ENCODE measurements at places on chromosomes 2 and 18.

- DNase-seq: no peak
Observed at GRCh38 chr2:15040429-15041084, 408.0 kb downstream of the LRATD1 start.

- DNase-seq: no peak
Observed at GRCh38 chr2:188327518-188328213, 36.0 kb downstream of the GULP1 start.

DNA sequence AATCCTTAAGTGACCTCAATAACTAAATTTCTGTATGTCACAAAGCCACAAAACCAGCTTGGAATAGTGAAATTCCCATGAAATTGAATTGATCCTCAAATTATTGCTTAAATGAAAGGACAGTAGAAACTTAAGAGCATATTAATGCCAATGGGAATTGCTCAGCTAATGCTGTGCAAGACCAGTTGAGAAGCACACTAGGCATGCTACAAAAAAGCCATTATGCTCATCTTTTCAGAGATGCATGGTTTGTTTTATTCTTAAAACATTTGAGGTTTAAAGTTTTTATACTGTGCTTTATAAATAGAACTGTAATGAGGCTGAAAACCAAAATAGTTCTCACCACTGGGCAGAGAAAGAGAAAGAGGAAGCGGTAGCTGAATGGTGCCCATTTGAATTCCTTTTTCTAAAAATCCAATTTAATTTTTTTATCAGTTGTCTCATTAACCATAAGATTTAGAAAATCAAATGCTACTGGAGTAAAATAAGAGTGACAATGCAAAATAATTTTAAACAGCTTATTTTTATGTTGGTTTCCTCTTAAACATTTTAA lies 98.6 kb downstream of the LNPK start:
- DNase-seq: no peak

DNA sequence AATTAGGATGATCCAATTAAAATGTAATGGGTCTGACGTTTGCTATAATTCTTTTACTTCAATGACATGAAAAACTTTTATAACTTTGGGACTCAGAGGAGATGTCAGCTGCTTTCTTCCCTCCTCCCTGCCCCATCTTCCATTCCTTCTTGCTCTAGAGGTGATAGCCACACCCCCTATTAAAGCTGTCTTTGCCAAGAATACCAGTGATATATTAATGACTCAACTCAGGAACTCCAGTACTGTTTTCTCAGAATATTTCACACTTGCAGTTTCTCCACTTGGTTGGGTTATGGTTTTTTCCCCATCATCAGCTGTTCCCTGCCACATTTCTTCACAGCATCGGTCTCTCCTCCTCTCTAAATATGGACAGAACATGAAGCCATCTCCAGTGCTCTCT lies 184.0 kb downstream of the KCNE4 start:
- no peak for DNase-seq

- no peak for DNase-seq
Observed at GRCh38 chr2:9310377-9310776, 103.8 kb downstream of the ASAP2 start.

- no peak for DNase-seq
Observed at GRCh38 chr2:120301284-120301683, 44.7 kb upstream of the INHBB start.

- DNase-seq: no peak
Observed at GRCh38 chr2:163338270-163338669, 397.5 kb downstream of the FIGN start.

DNA sequence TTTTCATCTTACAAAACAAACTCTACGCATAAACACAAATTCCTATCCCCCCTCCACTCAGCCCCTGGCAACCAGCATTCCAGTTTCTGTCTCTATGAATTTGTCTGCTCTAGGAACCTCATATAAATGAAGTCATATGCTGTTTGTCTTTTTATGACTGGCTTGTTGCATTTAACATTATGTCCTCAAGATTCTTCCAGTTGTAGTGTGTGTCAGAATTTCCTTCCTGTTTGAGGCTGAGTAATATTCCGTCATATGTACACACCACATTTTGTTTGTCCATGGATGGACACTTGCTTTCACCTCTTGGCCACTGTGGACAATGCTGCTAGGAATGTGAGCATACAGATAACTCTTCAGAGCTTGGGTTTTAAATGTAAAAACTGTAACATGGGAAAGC lies 272.1 kb downstream of the GBX2 start:
- no peak for DNase-seq

GRCh38 chr18:31046916-31047315 lies 4.4 kb upstream of the DSC3 start:
- DNase-seq: no peak

DNA sequence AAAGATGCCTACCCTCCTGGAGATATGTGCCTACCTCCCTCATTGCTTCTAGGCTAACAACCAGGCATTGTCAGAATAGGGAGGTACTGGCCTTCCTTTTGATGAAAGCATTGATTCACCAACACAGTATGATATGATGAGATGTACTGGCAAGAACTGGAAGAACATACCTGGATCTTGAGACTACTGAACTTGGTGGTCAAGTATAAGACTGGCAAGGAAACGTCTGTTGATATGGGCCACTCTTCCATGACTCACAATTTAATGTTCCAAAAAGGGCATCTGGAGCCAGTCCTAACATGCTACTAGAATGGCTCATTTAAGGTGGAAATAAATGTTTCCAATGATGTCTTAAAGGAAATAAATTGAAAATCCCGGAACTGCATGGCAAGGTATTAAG lies 18.1 kb downstream of the DTNB start:
- no peak for DNase-seq

DNA sequence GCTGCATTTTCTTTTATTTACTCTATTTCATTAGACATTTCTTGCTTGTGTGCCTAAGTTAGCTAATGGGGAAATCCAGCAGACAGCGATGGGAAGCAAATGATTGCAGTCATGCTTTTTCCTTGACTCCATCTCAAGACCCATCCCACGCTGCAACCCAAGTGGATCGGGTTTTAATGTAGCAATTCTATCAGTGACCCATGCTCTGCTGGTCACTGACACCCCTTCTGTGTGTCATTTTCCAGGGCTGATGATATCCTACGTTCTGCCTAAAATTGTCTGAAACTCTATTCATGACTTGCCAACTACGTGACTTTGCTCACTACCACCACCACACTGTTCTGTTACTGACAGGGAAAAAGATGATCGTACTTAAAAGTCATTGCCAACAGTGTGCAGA lies 129.8 kb downstream of the CCBE1 start:
- no peak for DNase-seq

DNA sequence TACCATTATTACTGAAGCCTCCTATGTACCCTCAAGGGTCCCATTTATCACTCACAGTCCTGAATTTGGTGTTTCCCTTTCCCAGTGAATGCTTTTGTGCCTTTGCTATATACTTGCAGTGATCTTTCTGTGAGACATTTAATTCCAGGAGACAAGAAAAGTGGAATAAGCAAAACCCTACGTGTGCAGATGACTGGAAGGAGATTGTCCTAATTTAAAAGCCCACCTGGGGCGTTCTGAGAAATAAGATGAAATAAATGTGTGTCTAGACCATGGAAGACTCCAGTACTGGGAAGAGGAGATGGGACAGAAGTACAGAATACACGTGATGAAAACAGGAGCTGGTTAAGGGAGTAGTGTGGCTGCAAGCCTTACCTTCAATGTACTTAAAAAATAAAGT lies 19.3 kb downstream of the TYMS start:
- DNase-seq: no peak

DNA sequence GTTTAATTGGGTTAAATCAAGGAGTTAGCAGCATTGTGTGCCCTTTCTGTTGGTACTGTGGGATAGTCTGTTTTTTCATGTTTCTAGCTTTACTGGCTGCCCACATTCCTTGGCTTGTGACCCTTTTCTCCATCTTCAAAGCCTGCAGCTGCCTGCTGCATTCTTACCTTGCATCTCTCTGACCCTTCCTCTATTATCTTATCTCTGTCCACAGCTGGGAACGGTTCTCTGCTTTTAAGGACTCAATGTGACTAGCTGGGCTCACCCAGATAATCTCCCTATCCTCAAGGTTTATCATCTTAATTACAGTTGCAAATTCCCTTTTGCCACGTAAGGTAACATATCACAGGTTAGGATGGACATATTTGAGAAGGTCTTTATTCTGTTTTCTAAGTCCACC lies 199.7 kb downstream of the KCNS3 start:
- no peak for DNase-seq

DNA sequence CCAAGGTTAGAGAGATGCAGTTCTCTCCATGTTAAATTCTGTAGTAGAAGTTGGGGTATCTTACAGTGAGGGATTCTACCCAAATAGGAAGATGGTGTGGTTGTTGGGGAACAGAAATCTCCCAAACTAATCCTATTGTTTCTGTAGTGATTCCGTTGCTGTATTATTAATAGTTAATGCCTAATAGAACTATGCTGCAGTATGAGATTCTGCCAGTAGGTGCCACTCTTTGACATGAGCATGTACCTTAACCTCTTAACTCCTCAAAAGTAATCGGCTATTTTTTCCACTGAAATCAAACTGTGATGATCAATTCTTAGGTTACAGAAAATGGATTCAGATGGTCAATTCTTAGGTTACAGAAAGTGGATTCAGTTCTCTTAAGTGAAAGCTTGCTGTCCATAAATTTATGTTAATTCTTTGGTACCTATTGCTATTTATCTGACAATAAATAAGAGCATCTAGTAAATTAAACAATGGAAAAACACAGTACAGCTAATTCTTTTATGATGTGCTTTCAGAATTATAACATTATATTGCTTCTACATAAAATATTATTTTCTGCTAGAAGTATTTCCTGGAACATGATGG lies 97.9 kb upstream of the DLX2 start:
- DNase-seq: no peak

All from activated naive CD4-positive, alpha-beta T cell (primary cell).